ENCODE measurements at places on chromosomes 3 and 15.

DNA sequence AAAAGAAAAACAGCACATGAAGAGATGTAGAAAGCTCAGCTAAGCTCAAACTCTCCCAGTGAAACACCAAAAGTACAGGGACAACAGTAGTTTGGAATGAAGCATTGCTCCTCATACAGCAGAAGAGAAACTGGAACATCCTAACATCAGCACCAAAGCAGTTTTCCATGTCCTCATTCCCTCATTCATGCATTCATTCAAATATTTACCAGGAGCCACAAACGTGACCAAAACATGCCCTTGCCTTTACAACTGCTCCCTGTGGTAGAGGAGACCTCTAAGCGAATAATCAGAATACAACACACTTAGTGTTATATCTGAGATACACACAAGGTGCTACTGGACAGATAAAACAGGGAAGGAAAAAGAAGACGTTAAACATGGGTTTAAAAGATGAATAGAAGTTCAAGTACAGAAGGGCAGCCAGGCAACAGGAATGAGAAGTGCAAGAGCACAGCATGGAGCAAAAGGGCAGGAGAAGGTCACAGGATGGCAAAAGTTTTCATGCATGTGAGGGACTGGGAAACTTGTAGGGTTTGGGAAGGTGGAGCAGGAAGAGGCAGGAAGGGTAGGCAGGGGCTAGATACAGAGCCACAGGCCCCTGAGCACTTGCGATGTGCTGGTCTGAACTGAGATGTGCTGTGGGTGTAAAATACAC is 58.5 kb upstream of the LMCD1 start:
- no peak for DNase-seq

GRCh38 chr3:33380653-33381052 is 59.6 kb downstream of the UBP1 start:
- DNase-seq: no peak

GRCh38 chr15:63422891-63423590 is 41.4 kb upstream of the CA12 start:
- DNase-seq: no peak

GRCh38 chr3:89889386-89889785 is 782.0 kb downstream of the EPHA3 start:
- DNase-seq: no peak

DNA sequence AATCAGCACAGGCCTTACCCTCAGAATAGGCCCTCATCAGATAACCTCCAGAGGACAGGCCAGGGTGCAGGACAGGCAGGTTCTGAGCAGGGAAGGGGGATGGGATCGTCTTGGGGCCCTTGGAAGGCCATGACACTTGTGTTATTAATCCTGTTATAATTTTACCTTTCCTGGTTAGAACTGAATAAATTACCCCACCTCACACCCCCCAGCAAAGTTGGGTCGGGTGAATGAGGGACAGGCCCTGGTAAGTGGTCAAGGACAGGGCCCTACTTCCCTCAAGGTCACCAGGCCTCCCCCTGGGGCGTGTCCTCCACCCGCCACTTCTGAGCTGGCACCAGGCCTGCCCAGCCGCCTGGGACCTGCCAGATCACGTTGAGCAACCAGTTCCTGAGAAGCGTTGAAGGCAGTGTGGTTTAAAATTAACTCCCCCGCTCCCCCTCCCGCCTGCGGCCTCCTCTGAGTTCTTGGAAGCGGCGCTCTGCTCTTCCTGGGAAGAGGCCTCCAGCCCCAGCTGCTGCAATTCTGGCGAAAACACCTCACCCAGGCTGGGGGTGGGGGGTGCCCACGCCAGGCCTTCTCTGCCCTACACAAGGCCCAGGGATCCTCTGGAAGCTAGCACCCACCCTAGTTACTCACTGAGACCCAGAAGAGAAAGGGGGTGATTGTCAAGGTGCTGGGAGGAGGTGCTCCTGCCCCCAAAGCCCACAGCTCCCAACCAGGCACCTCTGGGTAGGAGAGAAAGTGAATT is 10.6 kb downstream of the CISH start:
- peak; percentile 96 for DNase-seq

DNA sequence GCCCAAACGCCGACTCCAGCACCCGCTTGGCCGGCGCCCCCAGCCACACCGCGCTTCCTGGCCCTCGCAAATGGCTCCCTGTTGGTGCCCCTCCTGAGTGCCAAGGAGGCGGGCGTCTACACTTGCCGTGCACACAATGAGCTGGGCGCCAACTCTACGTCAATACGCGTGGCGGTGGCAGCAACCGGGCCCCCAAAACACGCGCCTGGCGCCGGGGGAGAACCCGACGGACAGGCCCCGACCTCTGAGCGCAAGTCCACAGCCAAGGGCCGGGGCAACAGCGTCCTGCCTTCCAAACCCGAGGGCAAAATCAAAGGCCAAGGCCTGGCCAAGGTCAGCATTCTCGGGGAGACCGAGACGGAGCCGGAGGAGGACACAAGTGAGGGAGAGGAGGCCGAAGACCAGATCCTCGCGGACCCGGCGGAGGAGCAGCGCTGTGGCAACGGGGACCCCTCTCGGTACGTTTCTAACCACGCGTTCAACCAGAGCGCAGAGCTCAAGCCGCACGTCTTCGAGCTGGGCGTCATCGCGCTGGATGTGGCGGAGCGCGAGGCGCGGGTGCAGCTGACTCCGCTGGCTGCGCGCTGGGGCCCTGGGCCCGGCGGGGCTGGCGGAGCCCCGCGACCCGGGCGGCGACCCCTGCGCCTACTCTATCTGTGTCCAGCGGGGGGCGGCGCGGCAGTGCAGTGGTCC is 3.5 kb downstream of the ISLR2 start:
- peak; percentile 10 for DNase-seq

DNA sequence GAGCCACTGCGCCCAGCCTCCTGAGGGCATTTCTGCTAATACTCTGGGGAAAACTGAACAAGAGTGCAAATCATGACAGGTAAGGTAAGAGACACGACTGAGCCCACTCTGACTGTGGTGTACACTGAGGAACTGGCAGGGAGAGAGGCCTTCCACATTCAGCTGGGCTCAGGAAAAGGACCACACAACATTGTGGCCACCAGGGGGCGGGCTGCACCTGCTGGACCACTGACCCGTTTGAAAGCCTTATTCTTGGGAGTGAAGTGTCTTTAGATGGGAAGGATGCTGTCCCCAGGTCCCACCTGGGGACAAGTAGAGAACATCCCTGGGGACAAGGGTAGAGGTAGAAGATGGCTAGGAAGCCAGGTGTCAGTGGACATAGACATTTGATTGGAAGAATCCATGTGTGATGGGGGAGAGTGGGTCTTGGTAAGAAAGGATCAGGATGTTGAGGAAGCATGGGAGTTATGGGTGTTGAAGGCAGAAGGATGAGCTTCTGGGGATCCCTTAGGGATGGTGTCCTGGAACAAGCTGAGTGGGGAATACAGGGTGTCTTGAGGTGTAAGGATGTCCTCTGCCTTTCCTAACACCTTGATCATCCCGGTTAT is 6.2 kb upstream of the CTDSPL start:
- DNase-seq: peak; percentile 87

- DNase-seq: no peak
Measured at GRCh38 chr3:115836944-115837343, 213.6 kb downstream of the GAP43 start.

GRCh38 chr3:184952671-184953070 is 140.7 kb downstream of the VPS8 start:
- peak; percentile 69 for DNase-seq

- peak; percentile 85 for DNase-seq
Measured at GRCh38 chr3:149512073-149512782, 37.7 kb downstream of the TM4SF4 start.

- DNase-seq: peak; percentile 29
Measured at GRCh38 chr15:86300390-86301125, 220.9 kb downstream of the AGBL1 start.

DNA sequence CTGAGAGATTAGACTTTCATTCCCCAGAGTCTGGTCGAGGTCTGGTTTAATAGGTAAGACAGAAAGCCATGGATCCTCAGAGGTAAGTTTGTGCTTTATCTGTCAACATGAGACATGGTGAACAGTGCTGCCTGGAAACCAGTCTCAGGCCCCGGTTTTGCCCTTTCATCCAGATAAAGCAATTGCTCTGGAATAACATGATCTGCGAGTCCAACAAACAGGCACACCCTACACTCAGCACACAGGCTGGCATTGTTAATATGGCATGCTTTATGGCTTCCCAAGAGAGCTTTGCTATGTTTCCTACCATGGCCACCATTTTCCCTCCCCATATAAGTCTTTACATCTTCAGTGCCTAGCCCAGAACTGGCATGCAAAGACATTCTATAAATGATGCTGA is 30.1 kb upstream of the MNS1 start:
- no peak for DNase-seq

DNA sequence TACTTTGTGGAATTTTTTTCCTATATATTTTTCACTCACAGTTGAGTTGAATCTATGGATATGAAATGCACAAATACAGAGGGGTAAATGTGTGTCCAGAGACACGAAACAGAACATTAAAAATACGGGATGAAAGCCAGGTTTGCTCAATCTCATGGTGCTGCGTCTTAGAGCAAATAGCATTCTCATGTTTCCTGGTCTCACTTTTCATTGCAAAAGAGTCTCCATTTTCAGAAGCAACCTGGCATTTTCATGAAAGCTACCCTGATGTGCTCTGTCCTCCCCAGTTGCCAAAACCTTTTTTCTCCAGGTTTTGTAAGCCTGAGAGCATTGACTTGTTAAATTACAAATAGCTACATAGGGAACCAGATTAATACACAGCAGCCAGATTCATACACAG is 49.5 kb upstream of the MBNL1 start:
- peak; percentile 16 for DNase-seq

Data from foreskin fibroblast (primary cell).